NCI-H1930 (cell line): ENCODE measurements at places on chromosomes 12 and 14.

DNA sequence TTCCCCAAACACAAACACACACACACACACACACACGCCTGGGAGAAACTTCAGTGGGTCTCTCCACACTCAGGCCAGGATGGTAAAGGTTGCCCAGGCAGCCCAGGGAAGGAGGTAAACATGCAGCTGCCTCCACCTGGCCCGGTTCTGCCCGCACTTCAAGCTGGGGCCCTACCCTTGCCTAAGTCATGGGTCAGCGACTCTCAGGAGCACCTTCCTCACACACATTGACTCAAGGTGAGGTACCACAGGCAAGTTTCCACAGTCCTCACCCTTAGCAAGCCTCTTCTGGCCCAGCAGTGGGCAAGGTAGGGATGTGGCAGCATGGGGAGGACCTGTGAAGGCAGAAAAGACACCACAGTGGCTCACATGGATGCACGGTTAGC is 14.1 kb upstream of the FAIM2 start:
- no peak for DNase-seq

- no peak for DNase-seq
Observed at GRCh38 chr14:43778570-43778936, 728.5 kb downstream of the FSCB start.

DNA sequence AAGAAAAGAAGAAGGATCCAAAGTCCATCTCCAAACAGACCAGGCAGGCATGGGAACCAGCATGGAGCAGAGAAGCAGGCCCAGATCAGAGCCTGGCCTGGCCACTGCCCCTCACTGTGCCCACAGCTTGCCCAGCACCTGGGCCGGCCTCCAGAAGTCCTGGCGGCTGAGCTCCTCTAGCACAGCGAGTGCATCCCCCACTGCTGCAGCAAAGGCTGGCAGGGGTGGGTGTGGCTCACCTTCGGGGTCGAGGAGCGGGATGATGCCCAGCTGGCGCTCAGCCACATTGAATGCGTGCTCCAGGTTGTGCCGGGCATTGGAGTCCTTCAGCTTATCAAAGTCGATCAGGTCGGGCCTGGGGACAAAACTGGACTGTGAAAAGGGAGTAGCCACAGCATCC is 78.7 kb downstream of the SPTB start:
- no peak for DNase-seq

DNA sequence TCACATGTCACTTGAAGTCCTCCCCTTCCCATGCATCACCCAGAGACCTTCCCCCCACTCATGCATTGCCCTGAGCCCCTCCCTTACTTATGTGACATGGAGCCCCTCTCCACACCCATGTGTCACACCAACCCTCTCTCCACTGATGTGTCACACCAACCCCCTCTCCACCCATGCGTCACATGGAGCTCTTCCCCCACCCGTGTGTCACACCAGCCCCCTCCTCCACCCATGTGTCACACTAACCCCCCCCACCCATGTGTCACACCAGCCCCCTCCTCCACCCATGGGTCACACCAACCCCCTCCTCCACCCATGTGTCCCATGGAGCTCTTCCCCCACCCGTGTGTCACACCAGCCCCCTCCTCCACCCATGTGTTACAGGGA is 30.4 kb downstream of the RTL1 start:
- no peak for DNase-seq

GRCh38 chr12:8675591-8676036 is 13.0 kb upstream of the MFAP5 start:
- no peak for DNase-seq

DNA sequence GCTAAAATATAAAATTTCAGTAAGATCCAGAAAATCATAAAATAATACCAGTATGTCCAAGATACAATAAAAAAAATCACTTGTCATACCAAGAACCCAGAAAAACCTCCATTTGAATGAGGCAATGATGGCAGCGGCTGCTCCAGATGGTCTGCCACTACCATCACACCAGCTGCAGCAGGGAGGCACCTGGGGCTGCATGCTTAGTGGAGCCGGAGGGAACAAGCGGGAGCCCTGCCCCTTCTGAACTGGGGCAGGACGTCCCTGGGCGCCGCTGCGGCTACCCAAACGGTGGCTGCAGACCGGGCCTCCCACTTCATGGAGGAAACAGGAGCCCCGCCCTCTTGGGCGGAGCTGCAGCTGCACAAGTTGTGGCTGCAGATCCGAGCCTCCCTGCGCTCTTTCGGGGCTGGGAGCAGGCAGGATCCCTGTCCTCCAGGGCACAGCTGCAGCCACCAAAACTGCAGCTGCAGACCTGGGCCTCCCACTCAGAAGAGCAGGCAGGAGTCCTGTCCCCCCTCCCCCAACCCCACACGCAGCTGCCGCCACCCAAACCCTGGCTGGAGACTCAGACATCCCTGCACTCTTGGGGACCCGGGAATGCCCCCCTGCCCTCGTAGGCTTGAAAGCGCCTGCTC is 36.1 kb upstream of the OR5AU1 start:
- peak; percentile 13 for DNase-seq

- DNase-seq: no peak
Observed at GRCh38 chr12:120235369-120236323, 29.9 kb downstream of the PXN start.

DNA sequence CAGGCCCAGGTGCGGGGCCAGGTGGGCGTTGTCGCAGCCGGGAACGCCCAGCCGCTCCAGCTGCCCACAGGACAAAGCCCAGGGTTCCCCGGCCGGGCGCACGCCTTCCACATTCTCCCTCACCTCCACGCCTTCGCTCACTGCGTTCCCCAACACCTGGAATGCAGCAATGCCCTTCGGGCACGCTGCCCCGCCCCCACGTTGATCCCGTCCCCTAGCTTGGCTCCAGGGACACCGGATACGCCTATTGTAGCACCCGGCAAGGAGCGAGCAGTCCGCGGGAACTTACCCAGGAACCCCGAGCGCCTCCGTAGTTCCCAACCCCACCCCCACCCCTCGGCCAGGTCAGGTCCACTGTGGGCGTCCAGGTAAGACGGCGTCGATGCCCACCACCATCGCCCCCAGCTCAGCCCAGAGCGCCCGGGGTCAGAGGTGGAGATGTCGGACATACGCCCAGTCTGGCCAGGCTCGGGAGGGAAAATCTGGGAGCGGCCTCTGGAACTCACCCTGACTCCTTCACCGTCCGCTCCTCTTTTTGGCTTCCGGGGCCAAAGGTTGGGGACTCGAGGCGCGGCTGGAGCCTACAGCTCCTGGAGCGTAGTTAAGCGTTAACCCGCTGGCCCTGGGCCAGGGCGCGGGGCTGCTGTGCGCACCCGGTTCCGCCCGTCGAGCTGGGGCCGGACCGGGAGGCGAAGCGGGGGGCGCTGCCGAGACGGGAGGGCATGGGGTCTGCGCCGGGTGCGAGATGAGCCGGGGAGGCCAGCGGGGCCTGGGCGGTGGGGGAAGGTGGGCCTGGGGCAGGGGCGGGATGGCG is 594 bp upstream of the CEP170B start:
- DNase-seq: no peak
